ENCODE measurements at places on chromosomes 5 and 9.

GRCh38 chr5:658103-658502 is 35.0 kb downstream of the TPPP start:
- no peak for DNase-seq

DNA sequence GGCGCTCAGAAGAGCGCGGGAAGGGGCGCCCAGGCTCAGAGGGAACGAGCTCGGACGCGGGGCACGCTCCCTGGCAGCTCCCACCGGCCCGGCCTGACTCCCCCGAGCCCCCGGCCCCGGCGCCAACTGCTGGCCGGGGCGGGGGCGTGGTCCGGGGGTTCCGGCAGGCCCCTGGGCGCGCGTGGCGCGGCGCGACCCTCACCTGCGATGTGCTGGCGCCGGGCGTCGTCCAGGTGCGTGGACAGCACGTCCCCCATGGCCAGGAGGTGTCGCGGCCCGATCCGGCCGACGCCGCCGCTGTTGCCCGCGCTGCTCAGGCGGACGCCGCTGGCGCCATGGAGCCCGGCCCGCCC is 43.5 kb upstream of the STXBP1 start:
- no peak for DNase-seq

- DNase-seq: no peak
Measured at GRCh38 chr5:5585751-5586341, 163.4 kb downstream of the ICE1 start.

DNA sequence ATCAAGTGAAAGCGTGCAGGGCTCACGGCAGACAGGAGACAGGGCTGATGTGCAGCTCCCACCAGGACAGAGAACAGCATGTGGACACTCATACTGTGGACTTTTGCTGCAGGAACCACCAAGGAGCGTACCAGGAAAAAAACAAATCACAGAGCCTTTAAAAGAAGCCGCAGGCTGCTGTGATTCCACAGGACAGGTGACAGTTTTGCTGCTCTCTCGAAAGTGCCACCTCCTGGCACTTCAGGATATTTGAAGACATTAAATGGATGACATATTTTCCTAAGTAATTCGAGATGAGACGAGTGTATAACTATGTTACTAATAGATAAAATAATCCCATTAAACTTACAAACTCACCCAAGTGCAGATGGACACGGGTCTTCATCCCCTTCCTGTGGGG is 29.3 kb downstream of the ZDHHC11 start:
- DNase-seq: no peak

DNA sequence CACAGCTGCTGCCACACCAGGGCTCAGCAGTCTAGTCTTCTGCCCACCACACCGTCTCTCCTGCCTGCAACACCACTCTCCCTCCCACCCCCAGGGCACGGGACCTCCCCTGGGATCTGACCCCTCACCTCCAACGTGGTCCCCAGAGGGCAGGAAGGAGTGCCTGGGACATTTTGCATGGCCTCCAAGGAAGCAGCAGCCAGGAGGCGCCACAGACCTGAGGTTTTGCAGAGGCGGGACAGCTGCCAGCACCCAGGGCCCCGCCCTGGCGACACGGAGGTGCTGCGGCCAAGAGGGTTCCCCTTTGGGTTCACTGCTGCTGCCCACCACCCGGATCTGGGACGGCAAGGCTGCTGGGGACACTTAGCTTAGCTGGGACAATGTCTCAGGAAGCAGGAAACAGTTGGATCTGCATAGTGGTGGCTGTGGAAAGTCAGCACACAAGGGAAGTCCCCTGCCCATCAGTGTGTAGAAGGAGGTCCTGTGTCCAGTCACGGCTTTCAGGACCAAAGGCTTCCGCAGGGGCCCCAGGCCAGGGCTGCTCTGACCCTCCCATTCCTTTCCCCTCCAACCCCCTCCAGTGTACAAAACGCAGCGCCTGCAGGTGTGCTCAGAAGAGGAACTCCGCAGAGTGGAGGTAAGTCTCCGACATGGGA is 13.8 kb downstream of the PROP1 start:
- DNase-seq: no peak

GRCh38 chr5:141641634-141642267 is 5.0 kb downstream of the RELL2 start:
- no peak for DNase-seq

DNA sequence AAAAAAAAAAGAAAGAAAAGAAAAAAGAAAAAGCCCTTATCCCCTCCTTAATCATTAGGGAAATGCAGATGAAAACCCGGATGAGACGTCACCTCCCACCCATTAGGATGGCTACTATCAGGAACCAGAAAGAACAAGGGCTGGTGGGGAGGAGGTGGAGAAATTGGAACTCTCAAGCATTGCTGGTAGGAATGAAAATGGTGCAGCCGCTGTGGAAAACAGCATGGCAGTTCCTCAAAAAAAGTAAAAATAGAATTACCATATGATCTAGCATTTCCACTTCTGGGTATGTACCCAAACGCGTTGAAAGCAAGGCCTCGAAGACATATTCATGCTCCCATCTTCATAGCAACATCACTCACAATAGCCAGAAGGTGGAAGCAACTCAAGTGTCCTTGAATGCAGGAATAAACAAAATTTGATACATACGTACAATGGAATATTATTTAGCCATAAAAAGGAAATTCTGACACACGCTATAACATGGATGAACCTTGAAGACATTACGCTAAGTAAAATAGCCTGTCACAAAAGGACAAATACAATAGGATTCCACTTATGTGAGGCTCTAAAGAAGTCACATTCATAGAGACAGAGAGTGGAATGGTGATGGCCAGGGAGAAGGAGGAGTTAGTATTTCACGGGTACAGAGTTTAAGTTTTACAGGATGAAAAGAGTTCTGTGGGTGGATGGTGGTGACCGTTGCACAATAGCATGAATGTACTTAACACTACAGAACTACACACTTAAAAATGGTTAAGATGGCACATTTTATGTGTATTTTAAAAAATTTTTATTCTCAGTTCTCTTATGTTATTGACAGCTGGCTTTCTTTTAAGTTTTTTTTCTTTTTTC is 166.8 kb upstream of the IER5L start:
- no peak for DNase-seq

DNA sequence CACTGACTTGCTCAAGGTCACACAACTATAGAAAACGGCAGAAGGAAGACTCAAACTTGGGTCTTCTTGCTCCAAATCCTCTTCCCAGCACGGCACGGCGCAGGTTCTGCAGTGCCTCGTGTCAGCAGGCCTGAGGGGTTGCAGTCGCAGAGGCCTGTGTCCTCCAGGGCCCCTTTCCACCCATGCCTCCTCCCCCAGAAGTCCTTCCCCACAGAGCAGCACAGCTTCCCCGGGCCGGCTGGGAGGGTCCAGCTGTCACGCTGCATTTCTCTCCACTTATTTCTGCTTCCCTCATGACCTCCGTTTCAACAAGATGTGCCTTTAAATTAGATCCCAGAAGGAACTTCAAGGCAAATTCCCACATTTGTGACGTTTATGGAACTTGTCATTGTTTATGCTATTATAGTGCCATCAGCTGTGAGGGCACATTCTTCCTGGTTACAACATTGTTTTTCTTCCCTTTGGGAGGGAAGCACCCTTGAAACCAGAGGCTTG is 148.4 kb downstream of the C5orf15 start:
- no peak for DNase-seq

DNA sequence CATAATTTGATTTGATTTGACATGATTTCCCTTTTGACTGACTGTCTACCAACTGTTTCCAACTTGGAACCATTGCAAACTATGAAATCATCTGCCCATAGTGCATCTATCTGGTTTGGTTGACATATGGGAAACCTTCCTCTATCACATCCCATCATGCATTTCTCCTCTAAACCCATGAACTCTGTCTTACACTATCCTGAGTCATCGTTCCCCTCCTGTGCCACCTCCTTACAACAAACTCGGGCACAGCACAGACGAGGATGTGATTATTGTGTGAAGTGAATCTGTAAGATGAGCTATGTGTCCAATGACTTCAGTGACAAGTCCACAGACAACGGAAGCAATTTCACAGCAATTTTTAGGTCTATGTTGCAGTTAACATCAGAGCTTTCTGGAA is 126.1 kb downstream of the NPR3 start:
- no peak for DNase-seq
